HAP-1 (cell line): ENCODE measurements at places on chromosomes 3 and 15.

- no peak for DNase-seq
These were observed 232.4 kb downstream of the RBMS3 start for GRCh38 chr3:29513236-29513635.

- DNase-seq, result no peak
These were observed 29.8 kb upstream of the SLC25A36 start for GRCh38 chr3:140911822-140912221.

DNA sequence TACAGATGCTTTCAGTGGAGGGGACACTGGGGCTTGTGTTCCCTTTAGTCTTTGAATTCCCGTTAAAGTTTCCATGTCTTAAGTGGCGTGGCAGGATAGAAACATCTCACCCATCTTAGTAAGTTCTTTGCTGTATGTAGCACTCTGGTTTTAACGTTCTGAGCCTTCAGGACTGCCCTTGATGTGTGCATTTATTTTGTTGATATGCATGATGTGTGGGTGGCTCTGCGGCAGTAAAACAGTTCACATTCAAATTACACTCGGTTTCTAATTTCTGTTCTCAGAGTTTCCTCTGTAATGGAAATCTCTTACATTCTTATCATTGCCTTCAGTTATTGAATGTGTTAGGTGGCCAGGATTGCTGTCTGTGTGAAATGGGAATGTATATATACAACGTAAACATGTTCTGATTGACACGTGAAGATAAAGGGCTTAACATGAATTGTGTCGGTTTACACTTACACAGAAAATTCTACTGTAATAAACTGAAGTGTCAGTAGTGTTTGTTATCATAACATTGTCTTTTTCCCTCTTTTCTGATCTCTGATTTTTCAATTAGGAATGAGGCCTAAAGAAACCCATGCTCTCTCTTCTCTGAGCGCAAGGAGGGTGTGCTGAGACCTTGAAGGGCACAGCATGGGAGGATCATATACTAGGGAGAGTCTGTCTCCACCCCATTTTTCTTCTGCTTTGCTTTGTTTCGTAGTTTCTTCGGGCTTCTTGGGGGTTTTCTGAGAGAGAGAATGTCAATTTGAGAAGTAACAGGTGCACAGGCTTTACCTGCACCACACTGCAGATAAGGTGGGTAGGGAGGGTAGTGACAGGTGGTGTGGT lies 51.5 kb downstream of the IGF1R start:
- DNase-seq, result peak; percentile 38

DNA sequence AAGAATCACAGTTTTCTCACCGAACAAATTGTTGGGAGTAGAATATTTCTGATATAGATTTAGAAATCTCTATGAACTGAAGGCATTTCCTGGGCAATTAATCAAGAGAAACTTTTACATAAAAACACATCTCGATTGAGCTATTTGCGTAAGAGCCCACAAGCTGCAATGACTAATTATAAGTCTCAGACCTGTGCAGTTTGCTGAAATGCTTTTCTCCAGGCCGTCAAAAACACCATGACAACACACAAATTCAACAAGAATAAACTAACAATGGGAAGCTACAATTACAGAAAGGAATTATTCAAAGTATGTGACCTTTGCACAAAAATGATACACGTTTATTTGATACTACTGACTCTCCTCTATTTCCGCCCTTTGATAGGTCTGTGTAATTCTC lies 481.2 kb upstream of the WNT5A start:
- no peak for DNase-seq

DNA sequence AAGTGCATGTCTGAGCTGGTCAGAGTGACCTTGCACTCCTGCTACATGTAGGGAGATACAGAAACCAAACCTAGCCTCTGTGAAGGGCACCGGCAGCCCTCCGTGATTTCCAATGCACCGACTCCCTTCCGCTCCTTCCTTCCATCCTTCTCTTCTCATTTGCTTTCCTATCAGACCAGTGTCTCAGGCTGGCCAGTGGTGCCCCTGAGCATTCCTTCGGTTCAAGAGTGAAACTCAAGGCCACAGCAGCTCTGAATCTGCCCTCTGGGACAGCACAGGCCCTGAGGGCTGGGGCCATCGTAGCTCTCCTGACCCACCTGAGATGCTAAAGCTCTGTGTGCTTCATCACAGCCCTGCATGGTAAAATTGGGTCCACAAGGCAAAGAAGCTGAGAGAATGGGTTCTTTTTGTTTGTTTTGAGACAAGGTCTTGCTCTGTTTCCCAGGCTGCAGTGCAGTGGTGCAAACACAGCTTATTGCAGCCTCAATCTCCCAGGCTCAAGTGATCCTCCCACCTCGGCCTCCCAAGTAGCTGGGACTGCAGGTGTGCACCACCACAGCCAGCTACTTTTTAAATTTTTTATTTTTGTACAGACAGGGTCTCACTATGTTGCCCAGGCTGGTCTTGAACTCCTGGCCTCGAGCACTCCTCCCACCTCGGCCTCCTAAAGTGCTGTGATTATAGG lies 2.3 kb upstream of the BMF start:
- DNase-seq, result no peak

DNA sequence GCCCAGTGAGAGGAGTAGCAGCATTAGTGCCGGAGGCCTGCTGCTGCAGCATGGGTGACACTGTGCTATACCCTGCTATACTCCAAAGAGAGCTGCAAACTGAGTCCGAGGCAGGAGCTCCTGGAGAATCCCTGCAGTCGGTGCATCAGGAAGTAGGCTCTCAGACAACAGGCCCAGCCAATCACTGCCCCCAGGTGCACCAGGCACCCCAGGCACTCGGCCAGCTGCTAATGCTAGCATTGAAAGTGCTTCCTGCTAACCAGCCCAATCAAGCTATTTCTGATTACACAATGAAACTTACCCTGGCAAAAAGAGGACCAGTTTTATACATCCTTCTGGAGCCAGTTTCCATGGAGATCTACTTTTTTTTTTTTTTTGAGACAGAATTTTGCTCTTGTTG lies 45.6 kb upstream of the IREB2 start:
- DNase-seq, result no peak
